ENCODE measurements at places on chromosomes 5 and 9.

DNA sequence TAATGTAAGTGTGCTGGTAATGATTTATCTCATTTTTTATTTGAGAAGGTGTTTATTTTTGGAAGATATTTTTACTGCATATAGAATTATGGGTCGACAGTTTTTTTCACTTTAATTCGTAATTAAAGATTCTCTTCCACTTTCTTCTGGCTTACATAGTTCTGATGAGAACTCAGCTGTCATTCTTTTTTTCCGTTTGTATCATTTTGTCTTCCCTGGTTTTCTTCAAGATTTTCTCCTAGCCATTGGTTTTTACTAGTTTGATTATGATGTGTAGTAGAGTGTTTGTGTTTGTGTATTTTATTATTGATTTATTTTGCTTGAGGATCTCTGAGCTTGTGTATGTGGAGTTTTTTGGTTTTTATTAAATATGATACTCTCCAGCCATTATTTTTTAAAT, 21.7 kb downstream of the SLF1 start:
- no peak for DNase-seq

- DNase-seq, result no peak
These were observed 245.2 kb upstream of the TARS1 start for GRCh38 chr5:33195431-33196165.

- DNase-seq, result no peak
These were observed 110.5 kb upstream of the CPEB4 start for GRCh38 chr5:173777674-173778073.

GRCh38 chr5:178476972-178477754, 113.0 kb downstream of the COL23A1 start:
- no peak for DNase-seq

- DNase-seq, result no peak
These were observed 545.5 kb upstream of the DAB2 start for GRCh38 chr5:39970117-39970798.

DNA sequence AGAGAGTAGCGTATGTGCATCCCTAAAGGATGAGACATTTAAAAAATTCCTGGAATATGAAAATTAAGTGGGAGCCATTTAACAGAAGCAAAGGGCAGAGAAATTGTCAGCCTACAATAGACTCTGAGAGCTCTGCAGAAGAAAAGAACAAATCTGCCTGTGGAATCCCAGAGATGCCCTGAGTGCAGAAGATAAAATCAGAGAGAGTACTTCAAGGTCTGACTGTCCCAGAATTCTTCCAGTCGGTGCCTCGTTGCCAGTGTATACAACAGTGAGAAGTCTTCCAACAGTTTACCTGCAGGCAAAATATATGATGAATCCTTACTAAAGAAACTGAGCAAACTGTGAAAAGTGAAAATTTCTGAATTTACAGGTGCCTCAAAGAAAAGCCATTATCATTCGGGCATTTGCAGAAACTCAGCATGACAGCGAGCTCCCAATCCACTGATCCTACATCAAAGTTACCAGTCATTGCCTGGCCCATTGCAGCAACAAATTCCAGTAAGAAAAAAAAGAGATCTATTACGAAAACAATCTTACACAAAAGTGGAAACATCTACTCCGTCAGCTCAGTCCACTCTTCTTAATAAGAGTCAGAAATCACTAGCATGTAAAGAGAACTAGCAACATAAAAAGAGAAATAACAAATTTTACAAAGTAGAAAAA, 92.8 kb upstream of the VCAN start:
- DNase-seq, result no peak

DNA sequence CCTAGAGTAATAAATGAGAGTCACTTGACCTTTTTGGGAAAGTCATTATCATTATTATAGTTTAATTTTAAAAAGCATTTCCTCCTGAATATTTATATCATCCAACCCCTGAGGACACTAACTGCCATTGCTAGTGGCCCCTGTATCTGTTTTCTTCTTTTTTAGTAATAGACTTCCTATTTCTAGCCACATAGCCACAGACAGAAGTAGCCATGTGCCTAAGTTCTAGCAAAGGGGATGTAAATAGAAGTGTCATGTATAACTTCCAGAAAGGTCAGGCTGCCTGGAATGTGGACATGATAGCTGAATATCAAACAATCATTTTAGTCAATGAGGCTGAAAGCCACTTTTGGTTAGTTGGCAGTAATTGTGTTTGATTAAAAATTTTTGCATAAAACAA, 37.5 kb upstream of the IQGAP2 start:
- DNase-seq, result no peak

- DNase-seq, result no peak
These were observed 258.5 kb upstream of the CD180 start for GRCh38 chr5:67454957-67455561.

- DNase-seq, result no peak
These were observed 13.9 kb downstream of the REXO4 start for GRCh38 chr9:133403766-133404453.

DNA sequence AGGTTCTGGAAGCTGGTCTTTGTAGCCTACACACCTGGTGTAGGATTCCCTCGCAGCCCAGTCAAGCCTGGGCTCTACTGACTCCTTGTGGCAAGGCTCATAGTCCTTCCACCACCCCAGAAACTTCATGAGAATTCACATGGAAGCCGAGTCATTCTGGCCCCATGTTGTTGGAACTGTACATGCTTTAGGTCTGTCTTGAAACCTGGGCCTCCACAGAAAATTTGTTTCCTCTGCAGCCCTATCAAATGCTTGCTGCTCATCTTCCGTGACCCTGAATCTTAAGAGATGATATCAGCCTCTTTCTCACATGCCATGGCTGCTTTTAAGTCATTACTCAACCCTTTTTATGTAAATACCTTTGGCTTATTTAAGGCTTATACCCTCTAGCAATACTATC, 113.4 kb upstream of the GRHPR start:
- DNase-seq, result no peak

DNA sequence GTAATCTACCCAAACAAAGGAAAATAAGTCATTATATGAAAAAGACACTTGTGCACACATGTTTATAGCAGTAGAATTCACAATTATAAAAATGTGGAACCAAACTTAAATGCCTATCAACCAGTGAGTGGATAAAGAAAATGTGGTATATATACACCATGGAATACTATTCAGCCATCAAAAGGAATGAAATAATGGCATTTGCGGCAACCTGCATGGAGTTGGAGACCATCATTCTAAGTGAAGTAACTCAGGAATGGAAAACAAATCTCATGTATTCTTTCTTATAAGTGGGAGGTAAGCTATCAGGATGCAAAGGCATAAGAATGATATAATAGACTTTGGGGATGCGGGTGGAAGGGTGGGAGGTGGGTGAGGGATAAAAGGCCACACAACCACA, 34.6 kb downstream of the SLC12A2 start:
- DNase-seq, result no peak

GRCh38 chr5:139951296-139951924, 91.7 kb downstream of the NRG2 start:
- no peak for DNase-seq

DNA sequence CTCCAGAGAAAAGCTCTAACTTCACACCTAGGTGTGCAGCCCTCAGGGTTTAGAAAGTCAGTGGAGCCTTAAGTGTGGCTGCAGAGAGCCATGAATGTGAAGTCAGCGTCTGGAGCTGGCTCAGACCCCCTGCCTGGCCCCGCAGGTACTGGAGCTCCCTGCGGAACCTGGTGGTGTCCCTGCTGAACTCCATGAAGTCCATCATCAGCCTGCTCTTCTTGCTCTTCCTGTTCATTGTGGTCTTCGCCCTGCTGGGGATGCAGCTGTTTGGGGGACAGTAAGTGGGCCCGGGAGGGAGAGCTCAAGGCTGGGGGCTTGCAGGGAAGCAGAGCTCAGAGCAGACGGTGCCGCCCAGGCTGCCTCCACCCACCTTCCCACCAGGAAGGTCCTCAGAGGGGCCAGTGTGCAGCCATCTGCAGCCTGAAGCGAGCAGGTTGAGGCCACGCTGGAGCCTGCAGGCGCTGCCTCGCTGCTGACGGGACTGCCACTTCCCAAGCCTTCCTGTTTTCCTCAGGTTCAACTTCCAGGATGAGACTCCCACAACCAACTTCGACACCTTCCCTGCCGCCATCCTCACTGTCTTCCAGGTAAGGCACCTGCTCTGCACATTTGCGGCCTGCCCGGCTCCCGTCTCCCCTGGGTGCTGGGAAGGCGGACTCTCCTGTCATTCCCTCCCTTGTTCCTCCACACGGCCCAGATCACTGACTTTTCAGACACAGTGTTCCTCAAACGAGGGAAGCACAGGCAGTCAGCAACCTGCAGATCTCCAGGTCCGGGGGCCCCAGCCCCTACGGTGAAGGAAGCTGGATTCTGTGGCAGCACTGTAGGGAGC, 108.9 kb downstream of the CACNA1B start:
- no peak for DNase-seq

DNA sequence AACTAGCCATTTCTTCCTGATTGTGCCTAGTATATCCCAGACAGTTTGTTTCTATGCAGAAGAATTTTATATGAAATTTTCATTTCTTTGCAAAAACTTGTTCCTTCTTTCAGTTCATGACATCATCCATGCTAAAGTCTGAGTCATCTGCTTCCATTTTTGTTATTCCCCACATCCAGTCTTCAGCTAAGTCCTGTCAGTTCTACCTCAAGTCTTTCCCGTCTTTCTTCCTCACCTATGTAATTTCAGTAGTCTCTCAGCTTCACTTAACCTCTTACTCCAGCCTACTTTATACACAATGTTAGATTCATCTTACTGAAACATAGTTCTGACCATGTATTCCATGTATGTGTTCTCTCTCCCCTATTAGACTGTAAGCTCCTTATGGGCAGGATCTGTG, 39.1 kb downstream of the G3BP1 start:
- DNase-seq, result no peak

GRCh38 chr5:147248561-147248960, 13.7 kb downstream of the STK32A start:
- DNase-seq, result no peak

DNA sequence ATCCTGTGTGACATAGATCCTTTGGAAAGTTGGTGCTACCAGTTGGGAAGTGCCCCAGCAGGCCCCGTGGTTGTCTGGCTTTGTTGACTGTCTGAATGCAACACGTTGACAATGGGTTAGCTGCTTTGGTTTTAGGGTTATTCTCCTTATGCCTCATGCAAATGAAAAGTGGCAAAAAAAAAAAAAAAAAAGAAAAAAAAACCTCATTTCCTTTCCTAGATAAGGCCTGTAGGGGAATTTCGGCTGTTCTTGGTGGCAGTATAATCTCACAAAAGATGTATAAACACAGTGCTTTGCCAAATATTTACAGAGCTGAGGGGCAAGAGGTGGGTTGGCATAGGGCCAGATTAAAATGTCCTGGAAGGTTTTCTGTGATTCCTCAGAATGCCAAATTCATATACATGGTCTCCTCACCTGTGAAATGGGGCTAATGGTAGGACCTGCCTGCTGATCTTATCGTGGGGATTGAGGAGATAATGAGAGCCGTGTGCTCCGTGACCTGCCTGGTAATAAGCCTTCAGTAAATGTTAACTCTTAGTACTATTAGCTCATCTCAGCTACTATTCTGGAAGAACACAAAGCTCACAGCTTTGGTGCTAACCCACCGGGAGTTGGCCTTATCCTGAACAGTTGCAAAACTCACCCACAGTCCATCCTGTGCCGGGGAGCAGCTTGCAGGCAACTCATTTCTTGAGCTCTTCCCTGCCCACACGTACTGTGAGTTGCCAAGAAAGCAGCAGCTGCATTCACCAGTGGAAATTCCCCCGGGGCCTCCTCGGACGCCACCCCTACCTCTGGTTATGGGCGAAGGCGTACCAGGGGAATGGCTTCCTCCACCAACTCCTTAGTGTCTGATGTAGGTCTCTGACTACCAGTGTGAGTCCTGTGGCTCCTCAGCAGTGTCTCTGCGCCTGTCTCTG, 220.3 kb downstream of the NR3C1 start:
- DNase-seq, result no peak

- DNase-seq, result no peak
These were observed 89.3 kb upstream of the SLIT3 start for GRCh38 chr5:169390265-169390664.

DNA sequence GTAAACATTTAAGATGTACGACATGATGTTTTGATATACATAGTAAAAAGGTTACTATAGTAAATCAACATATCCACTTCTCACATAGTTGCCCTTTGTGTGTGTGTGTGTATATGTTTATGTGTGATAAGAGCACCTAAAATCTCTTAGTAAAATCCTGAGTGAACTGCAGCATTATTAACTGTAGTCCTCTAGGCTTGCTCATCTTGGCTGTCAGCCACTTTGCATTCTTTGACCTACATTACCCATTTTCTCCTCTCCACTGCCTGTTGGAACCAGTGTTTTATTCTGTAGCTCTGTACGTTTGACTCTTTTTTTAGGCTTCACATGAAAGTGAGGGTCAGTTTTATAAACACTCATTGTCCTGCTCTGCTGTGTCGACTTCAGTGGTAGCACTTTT, 24.4 kb downstream of the C5orf22 start:
- no peak for DNase-seq

DNA sequence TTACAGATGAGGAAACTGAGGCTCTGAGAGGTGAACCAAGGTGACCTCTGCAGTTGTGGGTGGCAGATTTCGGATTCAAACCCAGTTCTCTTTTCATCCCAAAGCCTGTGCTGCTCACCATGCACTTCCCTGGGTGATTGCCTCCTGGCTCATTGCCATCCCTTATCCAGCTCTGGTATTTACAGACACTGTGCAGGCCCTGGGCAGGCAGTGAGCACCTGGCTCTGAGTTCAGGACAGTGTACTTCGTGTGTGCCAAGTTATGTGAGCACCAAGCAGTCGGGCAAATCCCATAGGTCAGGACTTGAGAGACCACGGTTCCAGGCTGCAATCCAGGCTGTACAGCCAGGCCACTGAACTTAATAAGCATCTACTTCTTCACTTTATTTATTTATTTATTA, 1.4 kb downstream of the LRSAM1 start:
- DNase-seq, result no peak

GRCh38 chr9:81558091-81558830, 131.1 kb downstream of the TLE1 start:
- no peak for DNase-seq

GRCh38 chr9:136054798-136055714, 40.0 kb downstream of the NACC2 start:
- DNase-seq, result no peak

DNA sequence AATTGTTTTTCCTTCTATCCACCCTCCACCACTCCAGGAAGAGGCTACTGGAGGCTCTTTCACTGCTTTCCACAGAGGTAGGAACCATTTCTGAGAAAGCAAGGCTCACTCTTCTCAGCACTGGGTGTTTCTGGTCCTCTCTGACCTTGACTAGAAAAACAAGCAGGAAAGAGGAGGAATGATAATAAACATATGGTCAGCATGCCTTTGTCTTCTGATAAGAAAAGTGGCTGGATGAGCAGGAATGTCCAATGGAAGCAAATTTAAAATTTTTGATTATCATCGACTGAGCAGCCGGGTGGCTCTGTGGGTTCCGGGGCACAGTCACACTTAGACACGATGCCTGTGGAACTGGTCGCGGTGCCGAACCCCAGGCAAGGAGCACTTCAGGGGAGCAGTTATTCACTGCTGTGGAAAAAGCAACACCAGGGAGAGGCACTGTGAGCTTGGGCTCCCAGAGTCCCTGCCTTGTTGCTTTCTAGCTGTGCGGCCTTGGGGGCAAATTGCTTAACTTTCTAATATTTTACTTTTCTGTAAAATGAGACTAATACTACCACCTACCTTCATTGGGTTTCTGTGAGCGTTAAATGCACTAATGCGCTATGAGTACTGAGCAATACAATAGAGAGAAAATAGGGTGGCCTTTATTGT, 157.0 kb upstream of the LHFPL2 start:
- no peak for DNase-seq

GRCh38 chr5:143601357-143601756, 197.9 kb upstream of the NR3C1 start:
- DNase-seq, result no peak

All from NCI-H1092 (cell line).